Memory B cell (primary cell): ENCODE measurements at places on chromosomes 6 and 20.
A peak's percentile ranks its signal among the peaks of the same experiment; 100 is the strongest.

GRCh38 chr6:7438011-7438410 is 48.4 kb downstream of the RIOK1 start:
- no peak for DNase-seq

DNA sequence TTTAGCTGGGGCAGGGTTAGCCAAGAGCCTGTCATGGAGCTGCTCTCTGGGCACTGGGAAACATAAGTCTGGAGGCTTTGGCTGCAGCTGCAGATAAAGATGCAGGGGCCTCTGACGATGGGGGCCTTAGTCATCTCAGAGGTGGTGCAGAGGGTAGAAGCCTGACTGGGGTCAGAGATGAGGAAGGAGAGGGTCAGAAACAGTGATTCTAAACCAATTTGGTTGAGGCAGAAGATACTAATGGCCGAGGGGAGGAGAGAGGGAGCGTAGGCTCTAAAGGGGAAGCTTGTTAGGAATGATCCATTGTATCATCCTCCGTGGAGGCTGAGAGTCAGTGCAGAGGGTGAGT is 33.8 kb downstream of the PLEKHG1 start:
- peak; percentile 46 for DNase-seq

DNA sequence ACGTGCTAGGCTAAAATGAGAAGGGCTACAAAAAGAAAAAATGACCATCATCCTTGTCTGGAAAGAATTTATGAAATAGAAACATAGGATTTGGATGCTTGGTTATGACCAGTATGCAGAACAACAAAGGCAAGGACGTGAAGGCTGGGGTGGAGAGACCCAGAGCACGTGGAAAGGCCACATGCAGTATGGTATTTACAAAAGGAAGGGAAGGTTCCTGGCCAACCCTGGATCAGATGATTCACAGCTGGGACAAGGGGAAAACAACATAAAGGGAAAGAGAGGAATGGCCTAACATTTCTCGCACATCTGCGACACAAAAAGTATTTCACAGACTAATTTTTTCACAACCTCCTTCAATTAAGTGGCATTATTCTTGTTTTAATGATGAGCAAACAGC is 8.2 kb downstream of the STX7 start:
- no peak for DNase-seq

DNA sequence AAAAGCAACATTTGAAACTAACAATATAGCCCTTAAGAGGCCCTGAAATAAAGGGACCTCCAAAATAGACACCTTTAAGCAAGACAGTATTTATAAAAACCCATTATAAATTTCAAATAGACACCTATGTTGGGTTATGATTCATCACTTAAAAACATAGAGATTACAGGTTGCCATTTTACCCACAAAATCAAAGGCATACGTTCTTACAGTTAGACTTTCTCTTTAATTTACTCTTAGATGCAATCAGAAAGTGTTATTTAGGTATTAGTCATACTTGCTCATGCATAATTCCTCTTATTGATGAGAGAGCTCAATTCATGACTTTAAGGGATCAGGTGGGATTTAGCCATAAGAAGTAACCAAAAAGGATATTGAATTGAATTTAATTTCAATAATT is 51.5 kb upstream of the TMEM200A start:
- no peak for DNase-seq
